ENCODE measurements at places on chromosomes 5 and 9. TPM values are rescaled to one million over a fixed set of nuclear protein-coding genes. Genes with fewer than 3 reads are reported as not detected.
A peak's percentile ranks its signal among the peaks of the same experiment; 100 is the strongest.

DNA sequence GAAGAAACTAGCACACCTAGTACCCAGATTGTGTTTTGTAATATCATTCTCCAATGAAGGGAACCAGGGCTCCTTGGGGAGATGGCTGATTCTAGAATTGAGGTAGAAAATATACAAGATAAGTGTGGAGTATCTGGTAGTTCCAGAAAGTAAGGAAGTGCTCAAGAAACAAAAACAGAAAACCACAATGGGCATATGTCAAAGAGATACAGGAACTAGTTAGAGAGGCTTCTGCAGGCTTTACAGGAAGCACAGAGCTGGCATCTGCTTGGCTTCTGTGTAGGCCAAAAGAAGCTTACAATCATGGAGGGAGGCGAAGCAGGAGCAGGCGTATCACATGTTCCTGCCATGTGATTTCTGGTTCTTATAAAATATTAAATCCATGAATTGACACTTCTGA, 105.7 kb upstream of the TMEM161B start:
- no peak for DNase-seq

GRCh38 chr9:65437724-65438123, 152.7 kb upstream of the FOXD4L5 start:
- no peak for DNase-seq

GRCh38 chr9:124282442-124283227, 24.9 kb downstream of the NEK6 start:
- peak; percentile 87 for DNase-seq

DNA sequence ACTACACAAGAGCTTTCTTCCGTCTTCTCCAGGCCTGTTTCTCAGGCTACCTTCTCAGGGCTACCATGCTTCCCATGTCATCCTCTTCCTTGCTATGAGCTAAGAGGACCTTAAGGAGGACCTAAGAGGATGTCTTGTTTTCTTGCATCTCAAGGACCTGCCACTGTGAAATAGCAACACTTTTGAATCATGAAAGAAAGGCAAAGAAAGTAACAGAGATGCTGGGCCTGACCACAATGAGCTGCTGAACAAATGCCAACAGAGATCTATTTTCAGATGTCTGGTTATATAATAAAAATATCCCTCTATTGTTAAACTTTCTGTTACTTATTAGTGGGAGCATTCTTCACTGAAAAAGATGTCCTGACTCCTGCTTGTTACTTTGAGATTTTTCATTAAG, 36.7 kb upstream of the ANXA1 start:
- DNase-seq, result no peak

- no peak for DNase-seq
Observed at GRCh38 chr5:158559643-158560042, 540.1 kb downstream of the EBF1 start.

DNA sequence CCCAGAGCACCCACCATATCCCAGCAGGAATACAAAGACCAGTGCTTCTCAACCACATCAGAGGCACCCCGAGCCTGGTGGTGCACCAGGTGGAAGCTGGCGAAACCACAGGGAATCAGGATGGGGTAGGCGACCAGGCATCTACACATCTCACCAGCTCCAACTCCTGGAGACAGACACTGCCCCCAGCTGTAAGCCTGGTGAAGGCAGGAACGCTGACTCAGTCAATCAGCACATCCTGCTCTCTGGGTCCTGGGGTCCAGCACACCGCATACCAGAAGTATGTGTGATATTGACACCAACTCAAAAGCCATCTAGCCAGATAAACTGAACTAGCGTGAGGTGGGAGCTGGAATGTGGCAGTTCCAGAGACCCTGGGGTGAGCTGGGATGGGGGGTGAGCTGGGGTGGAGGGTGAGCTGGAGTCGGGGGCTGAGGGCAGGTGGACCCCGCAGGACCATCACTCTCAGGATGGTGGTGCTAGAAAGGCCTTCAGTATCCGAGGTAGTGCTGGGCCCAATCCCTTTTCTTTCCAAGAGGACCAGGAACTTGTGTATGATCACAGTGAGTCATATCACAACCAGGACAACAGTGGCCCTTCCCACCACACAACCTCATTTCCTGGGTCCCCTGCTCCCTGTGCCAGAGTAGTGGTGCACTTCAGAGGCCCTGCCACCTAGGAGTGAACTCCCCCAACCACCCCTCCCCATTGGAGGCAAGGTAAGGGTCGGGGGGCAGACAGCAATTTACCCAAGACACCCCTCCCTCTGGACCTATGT, 2.5 kb downstream of the DBN1 start:
- no peak for DNase-seq

DNA sequence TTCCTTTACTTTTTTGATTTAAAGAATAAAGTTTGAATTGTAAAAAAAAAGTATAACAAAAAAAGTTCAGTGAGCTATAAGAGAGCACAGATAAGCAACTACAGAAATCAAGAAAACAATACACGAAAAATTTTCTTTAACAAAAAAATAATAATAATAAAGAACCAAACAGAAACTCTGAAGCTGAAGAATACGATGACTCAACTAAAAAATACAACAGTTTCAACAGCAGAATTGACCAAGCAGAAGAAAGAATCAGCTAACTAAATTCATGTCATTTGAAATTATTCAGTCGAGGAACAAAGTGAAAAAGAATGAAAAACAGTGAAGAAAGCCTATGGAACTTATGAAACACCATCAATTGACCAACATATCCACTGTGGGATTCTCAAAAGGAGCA, 177.7 kb downstream of the NDUFS4 start:
- DNase-seq, result no peak

GRCh38 chr5:81188962-81189361, 44.2 kb upstream of the CKMT2 start:
- DNase-seq, result no peak

F2RL1 gene
- total RNA-seq, result 1.7 TPM

INVS gene
- total RNA-seq, result 21.0 TPM

Data from ovary (tissue), 10 donors.